ENCODE measurements at places on chromosomes 1 and 21.

DNA sequence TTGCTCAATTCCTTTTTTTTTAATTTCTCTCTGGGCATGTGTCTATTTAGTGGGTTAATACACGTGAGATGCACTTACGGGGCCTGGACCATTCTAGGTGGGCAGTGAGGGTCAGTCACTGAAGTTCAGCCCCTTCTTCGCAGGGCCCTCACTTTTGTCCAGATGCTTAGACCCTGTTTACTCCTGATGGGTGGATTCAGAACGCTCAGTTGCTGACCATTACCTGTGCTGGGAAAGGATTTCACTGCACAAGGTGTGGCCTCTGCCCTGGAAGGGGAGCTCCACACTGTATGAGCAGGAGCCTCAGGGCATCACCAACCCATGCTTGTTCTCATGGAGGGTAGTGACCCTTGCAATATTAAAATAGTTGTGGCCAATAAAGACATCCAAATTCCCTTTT is 4.5 kb downstream of the PRAMEF12 start:
- DNase-seq = no peak

DNA sequence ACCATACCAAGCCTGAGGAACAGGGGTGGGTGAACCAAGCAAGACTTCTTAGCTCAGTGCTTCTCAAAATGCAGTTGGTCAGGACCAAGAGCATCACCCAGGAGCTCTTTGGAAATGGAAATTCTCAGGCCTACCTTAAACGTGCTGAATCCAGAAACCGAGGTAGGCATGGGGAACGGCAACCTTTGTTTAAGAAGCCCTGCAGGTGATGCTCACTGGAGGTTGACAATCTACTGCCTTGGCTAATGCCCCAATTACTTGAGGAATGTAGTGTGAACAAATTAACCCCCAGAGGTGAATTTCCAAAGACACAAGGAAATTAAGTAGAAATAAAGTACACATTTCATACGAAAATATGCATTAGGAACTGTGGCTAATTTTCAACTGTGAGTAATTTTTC is 5.3 kb downstream of the PTPN14 start:
- DNase-seq = no peak

GRCh38 chr1:50529510-50529909 is 106.3 kb upstream of the DMRTA2 start:
- DNase-seq = no peak

- DNase-seq = no peak
Observed at GRCh38 chr1:35656148-35656862, 15.0 kb upstream of the PSMB2 start.

GRCh38 chr1:3883194-3883925 is 16.7 kb downstream of the C1orf174 start:
- no peak for DNase-seq

Data from stimulated activated CD8-positive, alpha-beta memory T cell treated with anti-CD3 and anti-CD28 coated beads, Interleukin-2, amount 100 ng/mL, for 1 hour (primary cell).